ENCODE measurements at places on chromosomes 2 and 18.

GRCh38 chr18:30632071-30632698 is 410.4 kb downstream of the DSC3 start:
- DNase-seq, result no peak

- no peak for DNase-seq
These were observed 64.2 kb downstream of the VRK2 start for GRCh38 chr2:58110765-58111164.

DNA sequence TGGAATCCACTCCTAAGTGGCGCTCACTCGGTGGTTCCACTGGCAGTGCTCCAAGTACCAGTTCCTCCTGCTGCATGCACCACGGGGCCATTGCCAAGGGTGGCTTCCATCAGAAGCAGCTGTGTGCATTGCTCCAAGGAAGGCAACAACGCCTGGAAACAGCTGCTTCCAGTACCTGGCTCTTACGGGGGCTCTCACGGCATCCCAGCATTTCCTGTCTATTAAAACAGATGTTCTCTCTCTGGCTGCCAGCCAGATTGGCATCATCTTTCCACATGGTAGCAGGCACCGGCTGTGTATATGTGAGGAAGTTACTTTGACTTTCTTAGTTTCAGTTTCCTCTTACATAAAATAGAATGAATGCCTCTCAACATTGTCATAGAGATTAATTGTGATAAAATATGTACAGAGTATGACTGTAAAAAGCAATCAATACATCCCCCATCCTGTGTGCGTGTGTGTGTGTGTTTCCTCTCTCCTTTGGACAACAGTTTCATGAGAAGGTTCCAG is 84.9 kb downstream of the CMPK2 start:
- DNase-seq, result peak; percentile 78

DNA sequence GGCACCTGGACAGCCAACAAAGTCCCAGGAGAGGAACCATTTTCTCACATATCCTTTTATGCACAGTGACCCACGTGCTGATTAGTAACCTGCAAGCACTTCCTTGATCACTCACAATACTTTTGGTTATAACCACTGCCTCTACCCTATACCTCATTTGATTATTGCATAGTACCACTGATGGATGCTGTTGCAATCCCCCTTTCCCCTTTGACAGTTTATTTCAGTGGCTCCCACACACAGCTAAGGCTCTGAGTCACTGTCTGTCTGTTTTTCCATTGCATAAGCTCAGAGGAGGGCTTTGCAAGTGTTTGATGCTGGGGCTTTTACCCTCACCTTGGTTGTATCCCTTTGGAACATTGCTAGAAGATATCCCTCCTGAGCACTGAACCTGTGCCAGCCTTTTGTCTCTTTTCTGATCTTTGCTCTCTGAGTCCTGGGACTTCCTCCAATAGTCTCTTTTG is 101.7 kb upstream of the RBBP8 start:
- peak; percentile 7 for DNase-seq

- no peak for DNase-seq
These were observed 2.9 kb downstream of the GPR45 start for GRCh38 chr2:105244451-105244850.

DNA sequence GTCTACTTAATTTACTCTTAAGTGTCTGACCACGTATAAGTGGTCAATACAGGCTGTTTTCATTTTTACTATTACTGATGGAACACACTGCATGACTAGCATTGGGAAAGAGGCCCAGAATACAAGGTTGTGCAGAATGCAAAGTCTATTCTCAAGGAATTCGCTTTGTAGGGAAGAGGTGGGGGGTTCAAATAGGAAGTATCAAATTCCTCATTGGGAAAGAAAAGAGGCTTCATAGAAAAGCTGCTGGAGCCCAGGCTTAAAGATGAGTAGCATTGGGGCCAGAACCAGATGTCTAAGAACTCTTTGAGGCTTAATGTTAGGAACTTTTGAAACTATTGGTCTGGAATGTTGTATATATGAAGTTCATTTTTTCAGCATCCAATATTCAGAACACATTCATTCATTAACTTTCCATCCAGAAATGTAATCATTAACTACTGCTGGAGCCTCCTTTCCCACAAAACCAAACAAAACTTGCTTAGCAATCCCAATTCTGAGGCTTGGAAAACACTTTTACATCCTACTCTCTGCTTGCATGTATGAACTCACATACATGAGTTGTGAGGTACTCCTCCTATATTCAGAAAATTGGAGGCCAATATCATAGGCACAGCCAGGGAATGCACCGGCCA is 994 bp upstream of the LRATD1 start:
- DNase-seq, result no peak

GRCh38 chr2:53724536-53724935 is 43.1 kb upstream of the CHAC2 start:
- no peak for DNase-seq

GRCh38 chr2:224175538-224175937 is 136.5 kb upstream of the SERPINE2 start:
- DNase-seq, result no peak

GRCh38 chr2:42102024-42102590 is 54.3 kb downstream of the PKDCC start:
- DNase-seq, result no peak

DNA sequence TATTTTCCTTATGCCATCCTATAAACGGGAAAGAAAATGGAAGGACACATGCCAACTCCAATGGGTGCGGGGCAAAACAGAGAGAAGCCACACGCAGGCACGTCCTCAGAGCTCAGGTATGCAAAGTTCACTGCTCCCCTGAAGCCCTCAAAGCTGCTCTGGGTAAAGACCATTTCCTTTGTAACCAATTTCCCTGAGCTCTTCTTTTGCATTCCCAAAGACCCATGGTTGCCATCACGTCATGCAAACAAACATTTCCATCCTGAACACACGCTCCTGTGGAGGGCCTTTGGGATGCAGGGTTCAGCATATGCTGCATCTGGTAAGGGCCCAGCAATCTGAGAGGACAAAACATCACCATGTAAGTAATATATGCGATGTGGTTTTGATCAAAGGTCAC is 69.4 kb downstream of the EMILIN2 start:
- no peak for DNase-seq

GRCh38 chr18:43420950-43421349 is 143.7 kb upstream of the SYT4 start:
- DNase-seq, result no peak

- no peak for DNase-seq
These were observed 79.3 kb downstream of the ABI2 start for GRCh38 chr2:203407496-203407895.

- DNase-seq, result no peak
These were observed 1.4 kb upstream of the ADD2 start for GRCh38 chr2:70769450-70769849.

GRCh38 chr2:119756837-119757236 is 2.9 kb upstream of the PTPN4 start:
- no peak for DNase-seq

DNA sequence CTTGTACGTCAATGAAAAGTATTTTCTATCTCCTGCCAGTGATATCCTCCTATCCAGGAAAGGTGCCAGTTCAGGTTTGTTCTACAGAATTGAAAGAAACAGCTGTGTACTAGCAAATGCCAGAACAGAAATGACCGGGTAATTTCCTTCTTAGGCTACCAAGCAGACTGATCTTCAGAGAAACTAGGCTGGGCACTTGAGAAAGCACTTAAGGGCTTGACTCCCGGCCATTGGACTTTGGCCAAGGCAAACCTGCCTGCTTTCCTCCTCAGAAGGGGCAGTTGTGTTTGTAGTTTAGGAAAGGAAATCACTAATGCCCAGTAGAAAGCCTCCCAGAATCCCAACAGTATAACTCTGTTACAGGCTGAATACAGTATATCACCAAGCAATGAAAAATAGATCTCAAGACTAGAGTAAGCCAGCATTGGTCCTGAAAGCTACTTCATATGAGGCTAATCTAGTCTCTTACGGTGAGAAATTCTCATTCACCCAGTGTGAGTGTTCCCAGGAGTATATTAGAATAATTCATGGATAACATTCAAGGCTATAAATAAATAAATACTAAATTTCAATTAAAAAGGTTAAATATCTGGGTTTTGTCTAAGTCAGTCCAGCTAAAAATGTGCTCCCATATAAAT is 43.0 kb upstream of the COL5A2 start:
- no peak for DNase-seq

DNA sequence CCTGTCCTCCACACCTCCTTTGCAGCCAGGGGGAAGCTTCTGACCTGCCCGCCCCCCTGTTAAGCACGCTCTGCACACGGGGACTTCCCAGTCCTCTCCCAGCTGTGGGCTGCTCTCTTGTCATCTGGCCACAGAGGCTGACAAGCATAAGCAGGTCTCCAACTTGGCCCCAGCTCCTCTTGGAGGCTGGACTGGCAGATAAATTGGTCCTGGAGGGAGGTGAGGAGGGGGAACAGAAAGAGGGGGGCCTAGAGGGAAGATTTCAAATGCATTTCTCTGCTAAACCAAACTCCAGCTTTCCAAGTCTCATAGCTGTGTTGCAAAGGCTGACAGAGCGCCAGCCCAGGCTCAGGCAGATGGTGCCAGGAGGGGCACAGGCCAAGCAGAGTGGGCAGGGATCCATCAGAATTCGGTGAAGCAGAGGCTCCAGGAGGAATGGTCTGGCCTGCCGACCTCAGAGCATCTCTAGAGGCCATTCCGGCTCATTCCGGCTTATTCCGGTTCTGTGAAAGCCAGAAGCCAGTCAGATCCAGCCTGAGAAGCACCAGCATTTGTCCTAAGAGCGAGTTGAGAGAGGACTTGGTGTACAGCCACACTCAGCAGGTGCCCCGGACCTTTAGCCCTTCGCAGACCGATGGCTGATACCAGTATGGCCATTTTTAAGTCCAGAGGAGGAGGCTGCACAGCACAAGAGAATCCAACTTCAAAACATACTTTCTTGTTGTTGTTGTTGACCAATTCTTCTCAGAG is 508.9 kb upstream of the MYT1L start:
- peak; percentile 84 for DNase-seq

- no peak for DNase-seq
These were observed 8.9 kb downstream of the TSPYL6 start for GRCh38 chr2:54247115-54247514.

DNA sequence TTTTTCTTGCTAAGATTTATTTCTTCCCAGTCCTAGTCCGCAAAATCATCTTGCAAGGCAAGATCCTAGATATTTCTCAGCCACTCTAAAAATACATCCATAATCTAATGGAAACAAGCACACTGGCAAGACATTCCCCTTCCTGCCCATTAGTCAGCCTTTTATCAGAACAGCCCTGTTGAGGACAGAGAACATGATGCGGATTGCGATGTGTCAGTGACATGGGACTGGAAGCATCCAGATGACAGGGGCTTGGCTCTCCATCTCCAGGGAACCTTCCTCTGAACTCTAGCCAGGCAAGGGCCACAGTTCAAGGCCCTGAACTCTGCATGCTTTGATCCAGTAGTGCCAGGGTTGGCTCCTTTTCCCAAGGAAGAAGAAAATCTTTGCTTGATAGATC is 70.0 kb downstream of the VSNL1 start:
- no peak for DNase-seq

DNA sequence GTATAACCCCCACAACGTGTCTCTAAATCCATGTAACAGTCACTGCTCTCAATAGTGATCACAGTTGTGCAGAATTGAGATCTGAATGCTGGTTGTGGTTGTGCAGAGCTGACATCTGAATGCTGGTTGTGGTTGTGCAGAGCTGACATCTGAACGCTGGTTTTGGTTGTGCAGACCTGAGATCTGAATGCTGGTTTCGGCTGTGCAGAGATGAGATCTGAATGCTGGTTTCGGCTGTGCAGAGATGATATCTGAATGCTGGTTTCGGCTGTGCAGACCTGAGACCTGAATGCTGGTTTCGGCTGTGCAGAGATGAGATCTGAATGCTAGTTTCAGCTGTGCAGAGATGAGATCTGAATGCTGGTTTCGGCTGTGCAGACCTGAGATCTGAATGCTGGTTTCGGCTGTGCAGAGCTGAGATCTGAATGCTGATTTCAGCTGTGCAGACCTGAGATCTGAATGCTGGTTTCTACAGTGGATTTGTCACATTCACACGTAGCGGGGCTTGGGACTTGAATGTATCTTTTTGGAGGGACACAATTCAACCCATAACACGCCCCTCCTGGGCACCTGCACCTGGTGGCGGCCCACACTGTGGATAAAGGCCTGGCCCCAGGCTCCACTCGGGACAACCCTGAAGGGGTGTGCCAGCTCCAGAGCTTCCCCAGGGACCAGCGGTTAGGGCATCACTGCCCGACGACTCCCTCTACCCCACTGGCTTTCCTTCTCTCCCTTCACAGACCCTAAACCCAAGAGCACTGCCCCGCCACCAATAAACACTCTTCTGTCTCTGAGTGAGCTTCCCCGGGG is 51.1 kb upstream of the SLC66A3 start:
- DNase-seq, result no peak

DNA sequence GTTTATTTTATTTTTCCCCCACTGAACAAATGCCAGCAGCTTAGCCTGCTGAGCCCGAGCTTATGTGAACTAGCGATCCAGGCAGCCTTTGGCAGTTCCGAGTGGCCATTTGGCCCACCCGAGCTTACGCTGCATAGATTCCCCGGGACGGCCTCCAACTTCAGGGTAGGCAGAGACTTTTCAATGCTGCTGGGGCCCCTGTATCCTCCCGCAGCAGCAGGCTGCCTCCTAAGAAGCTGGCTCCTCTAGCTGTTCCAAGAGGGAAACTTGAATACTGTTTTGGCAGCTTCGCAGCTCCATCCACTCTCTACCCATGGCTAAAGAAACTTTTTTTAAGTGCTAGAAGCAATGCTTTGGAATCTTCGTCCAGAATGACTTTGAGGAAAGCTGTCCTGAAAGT is 295.2 kb downstream of the SS18 start:
- DNase-seq, result no peak

- peak; percentile 90 for DNase-seq
These were observed 364.4 kb upstream of the GCFC2 start for GRCh38 chr2:76075126-76075525.

- DNase-seq, result peak; percentile 1
These were observed 260.6 kb upstream of the LINC00305 start for GRCh38 chr18:64409511-64409910.

GRCh38 chr18:50218432-50219197 is 23.7 kb upstream of the MYO5B start:
- peak; percentile 16 for DNase-seq

GRCh38 chr2:190875891-190876290 is 4.7 kb upstream of the GLS start:
- no peak for DNase-seq

- no peak for DNase-seq
These were observed 75.0 kb upstream of the BZW1 start for GRCh38 chr2:200736646-200737274.

- no peak for DNase-seq
These were observed 66.0 kb downstream of the PAX3 start for GRCh38 chr2:222232839-222233238.

DNA sequence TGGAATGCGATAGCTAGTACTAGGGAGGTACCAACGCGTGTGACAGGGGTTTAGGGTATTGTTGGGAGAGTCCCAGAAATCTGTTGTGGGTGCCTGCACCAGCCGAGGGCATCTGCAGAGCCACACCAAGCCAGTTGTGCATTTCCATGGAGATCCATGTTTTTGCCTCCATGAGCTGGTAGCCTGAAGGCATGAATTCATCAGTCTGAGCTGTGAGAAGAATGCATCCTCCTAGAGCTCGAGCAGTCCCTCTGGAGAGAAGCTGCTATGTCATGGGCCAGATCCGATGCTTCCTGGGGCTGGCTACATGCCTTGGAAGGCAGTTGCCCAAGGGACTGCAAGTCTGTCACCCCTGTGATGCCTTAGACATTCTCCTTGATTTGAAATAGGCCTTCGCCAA is 57.9 kb downstream of the LIPG start:
- no peak for DNase-seq

GRCh38 chr2:47777277-47777937 is 5.5 kb upstream of the MSH6 start:
- no peak for DNase-seq
